ENCODE measurements at places on chromosomes 3 and 15.
A peak's percentile ranks its signal among the peaks of the same experiment; 100 is the strongest.

GRCh38 chr3:161540594-161540993 is 44.0 kb downstream of the OTOL1 start:
- DNase-seq: no peak

DNA sequence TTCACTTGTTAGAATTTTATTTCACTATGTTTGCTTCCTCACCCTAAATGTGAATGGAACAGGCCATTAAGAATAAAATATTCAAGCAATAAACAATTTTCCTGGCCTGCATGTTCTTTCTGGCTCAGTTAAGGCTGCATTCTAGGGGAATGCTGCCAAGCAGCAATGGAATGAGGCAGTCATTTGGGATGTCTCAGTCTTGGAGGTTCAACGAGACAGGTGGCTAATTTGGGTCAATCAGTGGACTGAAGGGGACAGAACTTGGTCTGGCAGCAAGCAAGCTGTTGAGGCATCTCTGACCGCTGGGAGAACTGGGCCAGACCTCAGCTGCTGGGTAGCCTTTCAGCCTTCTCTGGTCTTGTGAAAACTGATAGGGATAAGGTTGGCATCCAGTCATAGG is 241.6 kb downstream of the NLGN1 start:
- DNase-seq: no peak

GRCh38 chr15:61840090-61840489 is 220.2 kb downstream of the VPS13C start:
- DNase-seq: no peak

DNA sequence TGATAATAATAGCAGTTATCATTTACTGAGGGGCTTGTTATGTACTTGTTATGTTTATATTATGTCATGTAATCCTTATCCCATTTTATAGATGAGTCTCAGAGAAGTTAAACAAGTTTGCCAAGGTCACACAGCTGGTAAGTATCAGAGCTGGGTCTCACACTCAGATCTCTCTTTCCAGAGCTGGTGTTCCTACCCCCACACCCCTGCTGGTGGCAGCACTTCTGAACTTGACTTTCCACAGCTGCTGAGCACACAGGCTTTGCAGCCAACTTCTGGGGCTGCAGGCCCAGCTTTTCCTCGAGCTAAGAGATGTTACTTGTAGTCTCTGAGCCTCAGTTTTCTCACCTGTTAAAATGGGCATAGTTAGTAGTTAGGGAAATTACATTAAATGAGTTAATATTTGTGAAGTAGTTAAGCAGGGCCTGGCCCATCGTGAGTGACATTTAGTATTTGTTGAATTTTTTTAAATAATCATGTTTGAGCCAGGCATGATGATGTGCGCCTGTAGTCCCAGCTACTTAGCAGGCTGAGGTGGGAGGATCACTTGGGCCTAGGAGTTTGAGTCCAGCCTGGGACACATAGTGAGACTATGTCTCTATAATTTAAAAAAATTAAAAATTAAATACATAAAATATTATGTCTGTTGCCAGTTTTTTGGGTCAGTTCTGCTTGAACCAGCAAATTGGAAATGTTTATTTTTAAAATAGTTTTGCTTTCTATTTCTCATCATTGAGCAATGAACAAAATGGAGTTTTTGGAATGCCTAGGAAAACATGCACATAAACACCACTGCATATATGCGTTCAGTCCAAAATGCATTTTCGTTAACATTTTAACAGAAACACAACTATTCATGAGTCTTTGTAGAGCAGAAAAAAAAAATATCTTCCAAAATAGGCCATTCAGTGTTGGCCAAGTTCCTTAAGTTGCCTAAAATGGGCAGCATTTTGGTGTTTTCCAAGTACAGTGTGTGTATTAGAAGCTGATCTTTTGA is 87.3 kb downstream of the SMAD6 start:
- peak; percentile 61 for DNase-seq

DNA sequence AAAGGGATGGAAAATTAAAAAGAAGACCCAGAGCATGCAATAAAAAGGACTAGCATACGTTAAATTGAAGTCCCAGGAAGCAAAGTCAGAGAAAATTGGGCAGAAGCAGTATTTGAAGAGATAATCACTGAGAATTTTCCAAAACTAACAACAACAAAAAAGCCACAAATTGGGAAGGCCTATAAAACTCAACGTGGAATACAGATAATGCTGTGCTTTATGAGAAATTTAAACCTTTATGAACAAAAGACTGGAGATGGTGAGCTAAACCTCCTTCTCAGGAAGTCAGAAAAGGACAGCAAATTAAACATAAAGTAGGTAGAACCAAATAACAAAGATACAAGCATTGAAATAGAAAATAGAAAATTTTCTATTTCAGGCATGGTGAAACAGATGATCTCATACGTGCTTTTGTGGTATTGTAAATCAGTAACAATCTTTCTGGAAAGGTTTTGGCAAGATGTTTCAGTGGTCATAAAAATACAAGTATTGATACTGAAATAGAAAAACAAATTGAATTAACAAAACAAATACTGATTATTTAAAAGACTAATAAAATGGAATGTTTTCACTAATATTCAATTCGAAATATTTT is 55.6 kb downstream of the LYSMD4 start:
- DNase-seq: no peak

DNA sequence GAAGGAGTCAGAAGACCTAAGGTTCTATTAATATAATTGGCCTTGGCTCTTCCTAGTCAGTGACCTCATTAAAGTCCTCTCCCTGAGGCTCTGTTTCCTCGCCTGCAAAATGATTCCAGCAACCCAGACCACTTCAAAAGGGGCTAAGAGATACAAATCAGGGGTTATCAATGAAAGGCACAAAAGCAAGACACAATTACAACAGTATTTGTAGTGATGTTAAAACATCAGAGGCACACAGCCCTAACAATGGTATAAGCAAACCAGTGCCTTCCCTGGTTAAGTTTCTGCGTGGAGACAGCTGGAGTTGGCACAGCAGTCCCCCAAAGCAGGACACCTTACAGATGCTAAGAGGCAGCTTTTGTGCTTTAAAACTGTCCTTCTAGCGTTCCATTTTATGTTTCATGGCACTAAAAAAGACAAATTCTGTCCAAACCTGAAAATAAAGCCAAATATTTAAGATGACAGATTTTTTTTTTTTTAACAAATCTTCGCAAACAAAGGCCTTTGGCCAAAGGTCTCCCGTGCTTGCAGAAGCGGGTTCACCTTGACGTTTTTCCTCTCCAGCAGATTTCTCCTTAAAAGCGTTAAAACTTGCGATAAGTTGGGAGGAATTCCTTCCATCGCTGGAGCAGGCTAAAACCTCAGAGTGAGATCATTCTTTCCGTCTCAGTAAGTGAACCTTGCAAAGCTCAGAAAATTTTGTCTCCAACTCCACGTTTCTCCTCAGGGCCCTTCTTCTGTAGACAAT is 999 bp downstream of the ZNF280D start:
- DNase-seq: no peak

- no peak for DNase-seq
Measured at GRCh38 chr15:71328453-71328852, 213.2 kb downstream of the THSD4 start.
